Activated T-helper 17 cell treated with anti-CD3 and anti-CD28 coated beads, Interleukin-2, amount 50 U/mL, for 72 hours (primary cell): ENCODE measurements at places on chromosomes 7 and 10.

GRCh38 chr7:52311886-52312285 lies 723.5 kb upstream of the POM121L12 start:
- no peak for ATAC-seq

GRCh38 chr10:80356563-80356988 lies at the start of the genes DYDC1 and DYDC2:
Gene DYDC1, minus strand, starts transcription at chr10:80356755. Its CDS starts 4,154 bp downstream, at chr10:80352601.
Gene DYDC2, plus strand, starts transcription at chr10:80356781. Its CDS starts 5,663 bp downstream, at chr10:80362444.
- peak; percentile 91 for ATAC-seq

DNA sequence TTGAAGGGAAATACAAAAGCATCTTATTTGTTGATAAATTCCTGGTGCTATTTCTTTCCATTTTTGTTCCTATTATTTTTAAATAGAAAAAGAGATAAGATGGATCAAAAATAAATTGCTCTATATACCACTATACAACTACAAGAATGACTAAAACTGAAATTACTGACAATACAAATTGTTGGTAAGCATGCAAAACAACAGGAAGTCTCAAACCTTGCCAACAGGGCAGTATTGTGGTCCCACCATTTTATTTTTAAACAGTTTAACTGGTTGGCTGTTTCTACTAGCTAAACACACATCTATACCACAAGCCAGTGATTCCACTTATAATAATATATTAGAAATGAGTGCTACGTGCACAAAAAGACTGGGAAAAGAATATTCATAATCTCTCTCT lies 213.0 kb downstream of the JAZF1 start:
- no peak for ATAC-seq

- no peak for ATAC-seq
Observed at GRCh38 chr10:11668847-11669610, 57.6 kb upstream of the USP6NL start.

- ATAC-seq: peak; percentile 45
Observed at GRCh38 chr7:95772298-95772770, at the start of gene DYNC1I1. Gene DYNC1I1, plus strand, starts transcription at chr7:95772554. Its CDS starts 32,176 bp downstream, at chr7:95804730.

DNA sequence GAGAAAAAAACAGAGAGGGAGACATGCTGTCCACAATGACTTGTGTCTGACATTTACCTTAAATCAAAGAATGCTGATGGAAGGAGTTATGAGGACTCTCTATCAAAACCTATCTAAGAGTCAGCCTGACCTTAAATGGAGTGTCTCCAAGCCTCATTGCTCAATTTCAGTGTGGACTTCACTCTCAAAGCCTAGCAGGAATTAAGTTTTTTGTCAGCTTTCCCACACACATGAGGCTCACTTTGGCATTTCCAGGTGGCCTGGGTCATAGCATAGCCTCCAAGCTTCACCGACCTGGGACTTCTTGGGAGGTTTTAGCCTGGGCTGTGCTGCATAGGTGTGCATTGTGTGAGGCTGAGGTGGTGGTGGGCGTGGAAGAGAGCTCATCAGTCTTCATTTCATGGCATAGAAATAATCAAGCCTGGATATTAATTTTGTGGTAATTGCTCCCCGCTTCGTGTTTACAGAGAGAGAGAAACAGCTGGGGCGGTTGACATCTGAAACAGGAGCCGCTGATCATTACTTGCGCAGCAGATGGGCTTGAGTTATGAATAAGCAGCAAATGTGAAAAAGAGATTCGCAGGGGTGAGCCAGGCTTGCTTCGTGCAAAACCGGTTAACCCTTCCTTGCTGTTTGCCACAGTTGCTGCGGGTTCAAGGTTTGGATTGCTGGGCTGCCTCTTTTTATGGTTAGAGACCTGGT lies 647.8 kb downstream of the INHBA start:
- no peak for ATAC-seq

DNA sequence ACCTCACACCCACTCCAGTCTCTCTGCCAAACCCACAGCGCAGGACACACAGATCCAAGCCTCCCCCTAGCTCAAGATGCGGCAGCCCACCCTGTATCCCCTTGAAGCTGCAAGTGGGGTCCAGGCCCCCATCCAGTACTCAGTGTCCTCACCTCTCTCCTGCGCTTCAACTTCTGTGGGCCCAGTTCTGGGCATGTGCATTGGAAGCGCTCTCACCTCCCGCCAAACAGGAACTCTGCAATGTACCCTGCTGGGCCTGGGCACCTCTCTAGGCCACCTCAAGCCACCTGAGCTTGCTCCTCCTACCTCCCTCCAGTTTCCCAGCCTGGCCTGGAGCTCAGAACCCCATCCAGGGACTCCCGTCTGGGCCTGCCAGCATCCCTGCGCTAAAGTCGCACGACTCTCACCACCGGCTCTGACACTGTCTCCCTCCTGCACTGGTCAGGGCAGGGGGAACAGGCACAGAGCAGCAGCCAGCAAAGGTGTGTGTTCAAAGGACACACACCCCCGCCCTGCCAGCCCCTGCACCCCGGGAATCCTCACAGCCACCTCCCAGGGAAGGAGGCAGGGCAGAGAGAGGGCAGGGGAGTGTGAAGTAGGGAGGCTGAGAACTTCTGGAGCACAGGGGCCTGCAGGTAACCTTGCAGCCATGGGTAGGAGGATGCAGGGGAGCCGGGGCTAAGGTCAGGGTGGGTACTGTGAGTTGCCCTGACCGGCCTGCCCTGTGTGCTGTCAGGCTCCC lies 51.7 kb upstream of the MSMB start:
- no peak for ATAC-seq

GRCh38 chr10:18113881-18114280 lies 26.3 kb upstream of the CACNB2 start:
- ATAC-seq: no peak

DNA sequence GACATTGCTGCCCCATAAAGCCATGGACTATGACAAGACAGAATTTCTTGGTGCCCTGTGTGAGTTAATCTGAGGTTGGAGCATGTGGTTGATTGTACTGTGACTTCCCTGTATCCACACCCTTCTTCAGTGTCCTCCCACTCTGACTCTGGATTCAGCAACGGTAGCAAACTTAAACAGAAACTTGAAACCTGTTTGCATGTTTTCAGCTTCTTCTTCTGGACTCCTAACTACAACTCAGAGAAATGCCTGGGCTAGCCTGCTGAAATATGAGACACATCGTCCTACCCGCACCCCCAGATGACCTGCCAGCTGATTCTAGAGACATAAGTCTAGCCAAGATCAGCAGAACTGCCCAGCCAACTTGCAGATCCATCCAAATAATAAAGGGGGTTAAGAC lies 78.4 kb downstream of the IPMK start:
- ATAC-seq: peak; percentile 18

DNA sequence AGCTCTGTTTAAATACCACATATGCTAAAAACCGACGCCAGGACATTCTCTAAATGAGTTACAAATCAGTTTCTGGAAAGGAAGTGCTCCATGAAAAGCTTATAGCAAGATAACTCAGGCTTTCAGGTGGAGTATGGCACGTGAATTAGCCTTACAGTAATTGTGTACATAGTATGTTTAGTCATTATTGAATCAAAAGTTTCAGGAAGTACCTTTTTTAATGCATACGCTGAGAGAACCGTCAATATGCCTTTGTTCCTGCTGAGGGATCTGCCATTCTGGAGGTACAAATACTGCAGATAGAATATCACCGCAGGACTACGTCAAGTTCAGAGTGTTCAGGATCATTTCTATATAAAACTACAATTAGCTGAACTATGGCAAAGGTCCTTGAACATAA lies 45.7 kb downstream of the ANKMY2 start:
- no peak for ATAC-seq

GRCh38 chr7:92557808-92558362 lies 29.3 kb downstream of the RBM48 start:
- ATAC-seq: no peak

DNA sequence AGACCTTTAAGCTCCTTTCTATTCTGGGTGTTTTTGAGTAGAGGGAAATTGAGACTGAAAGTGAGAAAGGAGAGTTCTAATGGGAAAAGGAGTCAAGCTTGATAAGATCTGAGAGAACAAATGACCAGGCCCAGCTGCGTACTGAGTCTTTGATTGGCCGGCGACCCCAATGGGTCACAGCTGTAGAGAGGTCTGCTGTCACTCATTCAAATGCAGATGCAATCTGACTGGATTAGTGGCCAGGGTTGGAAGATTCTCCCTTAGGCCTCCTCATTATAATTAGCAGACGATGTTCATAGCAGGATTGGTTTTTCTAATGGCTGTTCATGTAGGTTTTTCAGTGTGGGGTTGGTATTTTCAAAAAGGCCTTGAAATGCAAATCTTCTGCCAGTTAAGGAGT lies 127.2 kb upstream of the SLC25A13 start:
- ATAC-seq: no peak

GRCh38 chr7:89002981-89003956 lies 207.7 kb upstream of the TEX47 start:
- peak; percentile 82 for ATAC-seq

DNA sequence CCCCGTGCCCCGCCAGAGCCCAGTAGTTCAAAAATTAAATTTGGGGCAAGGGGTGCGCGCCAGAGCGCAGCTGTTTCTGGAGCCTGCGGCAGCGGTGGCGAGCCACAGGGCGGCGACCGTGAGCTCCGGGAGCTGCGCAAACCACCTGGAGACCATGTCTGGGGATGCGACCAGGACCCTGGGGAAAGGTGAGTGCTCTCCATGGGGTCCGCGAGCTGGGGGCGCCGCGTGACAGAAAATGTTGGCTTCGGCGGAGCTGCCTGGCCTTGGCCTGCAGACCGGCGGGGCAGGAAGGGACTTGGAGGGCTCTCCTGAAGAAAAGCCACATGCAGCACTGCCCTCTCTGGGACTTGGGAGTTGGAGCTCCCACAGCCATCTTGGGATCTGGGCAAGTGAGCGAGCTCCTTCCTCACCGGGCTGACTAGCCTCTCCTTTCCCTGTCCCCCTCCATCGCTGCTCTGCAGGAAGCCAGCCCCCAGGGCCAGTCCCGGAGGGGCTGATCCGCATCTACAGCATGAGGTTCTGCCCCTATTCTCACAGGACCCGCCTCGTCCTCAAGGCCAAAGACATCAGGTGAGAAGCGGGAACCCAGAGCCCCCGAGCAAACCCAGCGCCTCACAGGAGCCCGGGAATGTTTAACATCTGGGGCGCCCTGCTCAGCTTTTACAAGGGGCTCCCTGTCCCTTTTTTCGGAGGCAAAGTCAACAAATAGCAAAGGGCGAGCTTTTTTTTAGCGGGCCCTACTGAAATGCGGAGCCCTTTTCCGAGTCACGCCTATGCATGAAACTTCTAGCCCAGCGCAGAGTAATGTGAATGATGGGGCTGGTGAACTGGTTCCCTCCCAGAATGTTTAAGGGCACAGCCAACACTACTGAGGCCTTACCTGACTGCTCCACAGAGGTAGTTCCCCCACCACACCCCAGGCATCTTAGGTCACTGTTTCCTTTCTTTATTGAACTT lies 6.1 kb downstream of the GSTO2 start:
- ATAC-seq: peak; percentile 85

- no peak for ATAC-seq
Observed at GRCh38 chr10:6033954-6034353, 28.2 kb downstream of the IL2RA start.

GRCh38 chr7:81285142-81285871 lies 366.5 kb upstream of the SEMA3C start:
- ATAC-seq: no peak

DNA sequence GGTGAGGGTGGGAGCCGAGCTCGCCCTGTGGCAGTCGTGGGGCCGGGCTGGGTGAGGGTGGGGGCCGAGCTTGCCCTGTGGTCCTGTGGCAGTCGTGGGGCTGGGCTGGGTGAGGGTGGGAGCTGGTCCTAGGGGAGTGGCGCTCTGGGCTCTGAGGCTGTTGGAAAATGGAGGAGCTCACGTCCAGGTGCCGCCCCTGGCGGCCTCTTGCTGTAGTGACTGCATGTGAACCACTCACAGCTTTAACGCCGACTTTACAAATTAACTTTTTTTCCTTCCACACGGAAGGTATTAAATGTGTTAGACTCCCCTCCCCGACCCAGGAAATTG lies 312.6 kb downstream of the WDR37 start:
- ATAC-seq: peak; percentile 34

GRCh38 chr10:11625019-11625735 lies 13.7 kb upstream of the USP6NL start:
- ATAC-seq: no peak

GRCh38 chr10:42934842-42935241 lies 142.0 kb upstream of the RET start:
- no peak for ATAC-seq

GRCh38 chr10:15795036-15795792 lies 65.1 kb downstream of the MINDY3 start:
- ATAC-seq: peak; percentile 79

GRCh38 chr10:103651783-103652476 lies 158.4 kb downstream of the NEURL1 start:
- no peak for ATAC-seq

DNA sequence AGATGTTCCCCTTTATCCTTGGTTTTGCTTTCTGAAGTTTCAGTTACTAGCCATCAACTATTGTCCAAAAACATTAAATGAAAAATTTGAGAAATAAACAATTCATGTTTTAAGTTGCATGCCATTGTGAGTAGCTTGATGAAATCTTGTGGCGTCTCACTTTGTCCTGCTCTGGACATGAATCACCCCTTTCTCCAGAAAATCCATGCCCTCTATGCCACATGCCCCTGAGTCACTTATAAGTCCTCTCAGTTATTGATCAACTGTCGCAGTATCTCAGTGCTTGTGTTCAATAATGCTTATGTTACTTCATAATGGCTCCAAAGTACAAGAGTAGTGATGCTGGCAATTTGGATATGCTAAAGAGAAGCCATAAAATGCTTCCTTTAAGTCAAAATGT lies 208.0 kb upstream of the FERD3L start:
- ATAC-seq: no peak

- no peak for ATAC-seq
Observed at GRCh38 chr7:134691546-134692343, 45.1 kb downstream of the BPGM start.

GRCh38 chr10:86203162-86203905 lies 163.3 kb downstream of the GRID1 start:
- ATAC-seq: no peak

DNA sequence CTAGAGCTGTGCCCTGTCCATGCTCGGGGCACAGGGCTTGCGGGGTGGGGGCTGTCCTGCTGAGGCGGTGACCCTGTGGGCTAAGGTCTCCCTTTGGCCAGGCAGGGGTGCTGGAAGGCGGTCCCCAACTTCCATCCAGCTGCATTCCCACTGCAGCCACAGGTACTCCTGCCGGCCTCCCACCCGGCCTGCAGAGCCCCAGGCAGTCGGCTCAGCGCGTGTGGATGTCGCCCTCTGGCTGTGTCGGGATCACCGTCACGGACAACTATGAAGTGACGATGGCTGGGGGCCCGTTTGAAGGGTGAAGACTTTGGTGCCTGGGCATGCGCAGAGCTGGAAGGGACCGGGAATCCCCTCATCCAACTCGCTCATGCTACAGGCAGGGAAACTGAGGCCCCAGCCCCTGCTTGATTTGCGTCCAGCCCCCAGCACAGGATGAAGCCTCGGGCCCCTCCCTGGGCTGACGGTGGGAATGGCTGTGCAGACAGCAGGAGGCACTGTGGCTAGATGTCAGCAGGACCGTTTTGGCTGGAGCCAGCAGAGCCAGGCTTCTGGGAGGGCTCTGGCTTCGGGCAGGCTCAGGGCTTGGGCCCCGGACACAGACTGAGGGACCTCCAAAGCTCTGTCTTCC lies 2.3 kb upstream of the TMEM184A start:
- no peak for ATAC-seq
